Heart right ventricle (tissue), 16 donors: ENCODE measurements at places on chromosomes 6 and 20. TPM values are rescaled to one million over a fixed set of nuclear protein-coding genes. Genes with fewer than 3 reads are reported as not detected.

The MUC21 gene
- total RNA-seq, result not detected

The GGTLC1 gene
- total RNA-seq, result not detected

- no peak for DNase-seq
These were observed 121.7 kb upstream of the MYLIP start for GRCh38 chr6:16007146-16007545.

GRCh38 chr6:65161661-65162060 is 545.4 kb downstream of the EYS start:
- DNase-seq, result no peak
